Heart right ventricle (tissue), 16 donors: ENCODE measurements at places on chromosomes 11 and 22. TPM values are rescaled to one million over a fixed set of nuclear protein-coding genes. Genes with fewer than 3 reads are reported as not detected.

SYCE3 gene
- total RNA-seq: not detected

MGAT3 gene
- 3.8 TPM for total RNA-seq

C11orf91 gene
- total RNA-seq: not detected

DSCAML1 gene
- 0.64 TPM for total RNA-seq

SLC22A6 gene
- total RNA-seq: not detected

FGF19 gene
- not detected for total RNA-seq

STK33 gene
- 24.9 TPM for total RNA-seq

IL18 gene
- total RNA-seq: 0.28 TPM

APOA1 gene
- 81.4 TPM for total RNA-seq

KRTAP5-10 gene
- total RNA-seq: not detected

CLNS1A gene
- total RNA-seq: 78.1 TPM

RBMXL2 gene
- total RNA-seq: not detected

PRRG4 gene
- total RNA-seq: 0.30 TPM
